ENCODE measurements at places on chromosomes 3 and 15. TPM values are rescaled to one million over a fixed set of nuclear protein-coding genes. Genes with fewer than 3 reads are reported as not detected.

NLGN1 gene
- total RNA-seq: 0.39 TPM

SLC38A3 gene
- total RNA-seq: not detected

UNC13C gene
- total RNA-seq: not detected

PLIN1 gene
- total RNA-seq: 0.20 TPM

GP9 gene
- not detected for total RNA-seq

MESP1 gene
- 2.5 TPM for total RNA-seq

All from RPMI7951 (cell line).